CD4-positive, alpha-beta T cell treated with Interferon alpha-2 for 1 hour (primary cell): ENCODE measurements at places on chromosomes 6 and 20.

DNA sequence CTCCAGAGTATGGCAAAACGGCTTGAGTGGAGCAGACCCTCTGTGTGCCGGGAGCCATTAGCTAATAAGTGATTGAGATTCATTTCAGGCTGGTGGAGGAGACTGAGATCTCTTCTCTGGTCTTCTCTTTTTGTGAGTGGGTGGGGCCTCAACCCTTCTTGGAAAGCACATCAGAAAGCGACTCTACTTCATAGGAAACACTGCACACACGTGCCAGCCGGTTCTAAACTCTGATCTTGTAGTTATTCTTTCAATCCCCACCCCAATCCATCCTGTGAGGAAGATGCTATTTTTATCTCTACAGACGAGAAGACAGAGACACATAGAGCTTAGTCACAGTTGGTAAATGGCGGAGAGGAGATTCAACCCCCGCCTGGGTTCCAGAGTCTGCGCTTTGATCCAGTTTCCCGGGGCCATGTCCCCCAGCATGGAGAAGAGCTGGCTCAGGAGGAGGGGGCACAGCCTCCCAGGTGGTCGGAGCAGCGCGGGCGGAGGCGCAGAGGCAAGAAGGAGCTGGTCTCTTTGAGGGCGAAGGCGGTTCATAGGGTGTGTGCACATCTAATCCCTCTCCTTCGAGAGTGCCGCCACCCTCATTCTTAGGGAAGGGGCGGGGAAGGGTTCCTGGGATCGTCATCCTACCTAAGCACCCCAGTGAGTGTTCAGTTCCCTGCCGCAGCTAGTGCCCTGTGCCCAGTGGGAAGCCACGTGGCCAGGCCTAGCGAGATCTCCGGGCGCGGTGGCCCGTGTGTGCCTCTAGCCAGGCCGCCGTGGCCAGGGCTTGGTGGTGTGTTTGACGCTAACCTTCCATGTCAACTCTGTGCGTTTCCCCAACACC, 49.0 kb upstream of the TAGAP start:
- peak; percentile 64 for DNase-seq

GRCh38 chr6:42429042-42429585, 22.6 kb downstream of the TRERF1 start:
- peak; percentile 31 for DNase-seq

DNA sequence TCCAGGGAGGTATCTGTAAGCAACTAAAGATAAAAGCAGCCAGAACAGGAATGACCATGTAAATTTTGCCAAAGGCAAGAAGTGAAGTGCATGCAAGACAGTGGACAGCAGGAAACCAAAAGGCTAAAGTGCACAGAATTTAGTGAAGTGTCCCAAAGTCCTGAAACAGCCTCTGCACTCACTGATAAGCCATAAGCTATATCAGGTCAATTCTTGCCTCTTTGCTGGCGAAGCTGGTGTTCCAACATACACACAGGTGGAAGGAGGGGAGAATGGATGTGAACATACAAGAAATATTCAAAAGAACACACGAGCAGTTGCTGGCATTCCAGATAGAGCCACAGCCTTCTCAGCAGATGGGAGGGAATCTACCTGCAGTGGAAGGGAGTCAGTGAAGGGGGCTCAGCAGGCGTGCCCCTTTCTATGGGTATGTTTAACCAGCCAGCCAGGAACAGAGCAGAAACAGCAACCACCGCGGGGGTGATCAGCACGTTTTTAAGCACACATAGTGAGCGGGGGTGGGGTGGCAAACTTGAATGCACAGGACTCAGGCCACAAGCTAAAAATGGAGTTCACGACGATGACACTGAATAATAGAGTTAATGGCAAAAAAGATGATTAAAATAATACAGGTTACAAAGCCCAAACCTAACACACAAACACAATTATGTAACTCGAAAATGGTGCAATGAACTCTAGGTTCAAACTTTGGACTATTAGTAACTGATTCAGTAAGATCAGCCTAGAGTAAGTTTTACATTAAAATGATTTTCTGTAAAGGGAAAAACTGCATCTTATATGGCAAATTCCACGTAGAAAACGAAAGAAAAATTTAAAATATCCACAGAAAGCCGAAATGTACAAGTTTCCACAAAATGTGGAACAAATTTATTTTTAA, 1.2 kb downstream of the ECI2 start:
- DNase-seq = no peak

- no peak for DNase-seq
These were observed 182.8 kb downstream of the TBXT start for GRCh38 chr6:165984729-165985275.

DNA sequence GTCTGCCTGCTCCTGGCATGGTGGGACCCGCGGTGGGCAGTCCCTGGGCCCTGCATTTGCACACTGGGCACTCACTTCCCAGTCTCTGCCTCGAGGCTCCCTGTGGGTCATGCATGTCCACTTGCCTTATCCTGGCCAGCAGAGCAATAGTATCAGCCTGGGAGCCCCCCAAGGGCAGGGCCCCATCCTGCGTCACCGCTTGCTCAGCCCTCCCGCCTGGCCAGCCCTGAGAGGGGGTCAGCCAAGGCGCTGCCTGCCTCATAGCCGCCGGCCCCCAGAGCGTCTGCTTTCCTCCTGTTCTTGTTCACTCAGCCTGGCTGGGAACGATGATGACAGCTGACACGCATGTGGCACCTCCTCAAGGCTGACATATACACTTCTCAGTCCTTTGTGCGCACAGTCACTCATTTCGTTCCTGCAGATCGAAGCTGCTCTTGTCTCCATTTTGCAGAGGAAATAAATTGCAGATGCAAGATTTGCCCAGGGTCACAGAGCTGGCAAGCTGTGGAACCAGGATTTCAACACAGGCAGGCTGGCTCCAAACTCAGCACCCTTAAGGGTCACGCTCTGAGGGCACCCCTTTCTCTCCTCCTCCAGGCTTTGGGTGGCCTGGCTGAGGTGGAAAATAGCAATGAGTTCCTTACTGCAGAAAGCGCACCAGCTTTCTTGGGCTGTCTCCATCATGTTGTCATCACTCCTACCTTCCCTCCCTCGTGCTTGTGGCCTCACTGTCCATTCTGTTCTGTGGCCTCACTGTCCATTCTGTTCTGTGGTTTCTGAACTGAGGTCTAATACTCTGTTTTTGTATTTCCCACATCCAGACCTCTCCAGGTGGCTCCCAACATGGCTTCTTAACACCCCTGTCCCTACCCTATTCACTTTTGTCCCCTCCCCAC, 17.2 kb downstream of the KCNK17 start:
- DNase-seq = no peak

DNA sequence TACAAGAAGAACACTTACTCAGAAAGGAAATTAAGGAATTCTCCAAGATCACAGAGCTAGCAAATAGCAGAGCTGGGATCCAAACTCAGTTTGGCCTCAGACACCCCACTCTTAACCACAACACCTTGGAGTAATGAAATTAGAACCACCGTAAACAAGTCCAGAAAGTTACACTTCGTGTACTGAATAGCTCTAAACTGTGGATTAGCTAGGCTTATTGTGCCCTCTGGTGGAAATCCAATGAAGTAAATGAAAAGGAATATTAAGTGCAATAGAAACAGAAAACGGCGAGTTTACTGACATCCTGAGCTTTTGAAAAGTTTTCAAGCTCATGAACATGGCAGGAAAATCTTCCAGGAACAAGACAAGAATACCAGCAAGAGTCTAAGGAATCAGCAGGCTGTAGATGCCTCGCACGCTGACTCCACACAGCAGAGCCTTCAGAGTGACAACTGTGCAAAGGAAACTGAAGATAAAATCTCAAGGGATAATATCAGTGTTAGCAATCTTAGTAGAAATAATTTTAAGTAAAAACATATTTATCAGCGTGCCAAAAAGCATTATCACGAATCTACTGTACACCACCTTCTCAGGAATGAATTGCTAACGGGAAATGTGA, 34.6 kb downstream of the FBXO5 start:
- no peak for DNase-seq

- DNase-seq = peak; percentile 55
These were observed 341.6 kb downstream of the QKI start for GRCh38 chr6:163756079-163756478.

- DNase-seq = no peak
These were observed 72.6 kb upstream of the THBS2 start for GRCh38 chr6:169326067-169326799.

DNA sequence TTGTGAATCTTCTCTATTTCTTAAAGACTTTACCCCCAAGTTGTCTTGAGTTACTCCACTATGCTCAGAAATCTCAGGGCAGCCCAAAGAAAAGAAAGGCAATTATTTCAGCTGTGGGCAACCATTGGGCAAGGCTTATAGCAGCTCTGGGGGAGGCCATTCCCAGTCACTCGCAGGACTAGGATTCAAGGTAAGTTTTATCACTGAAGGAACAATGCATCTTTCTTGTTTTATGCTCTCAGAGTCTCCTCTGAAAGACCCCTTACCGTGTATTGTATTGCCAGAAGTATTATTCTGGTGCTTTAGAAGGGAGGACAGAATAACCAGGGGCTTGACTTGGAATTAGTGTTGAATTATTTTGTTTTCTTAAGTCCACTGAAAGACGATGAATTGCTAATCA, 586.3 kb upstream of the MAP3K7 start:
- DNase-seq = no peak

DNA sequence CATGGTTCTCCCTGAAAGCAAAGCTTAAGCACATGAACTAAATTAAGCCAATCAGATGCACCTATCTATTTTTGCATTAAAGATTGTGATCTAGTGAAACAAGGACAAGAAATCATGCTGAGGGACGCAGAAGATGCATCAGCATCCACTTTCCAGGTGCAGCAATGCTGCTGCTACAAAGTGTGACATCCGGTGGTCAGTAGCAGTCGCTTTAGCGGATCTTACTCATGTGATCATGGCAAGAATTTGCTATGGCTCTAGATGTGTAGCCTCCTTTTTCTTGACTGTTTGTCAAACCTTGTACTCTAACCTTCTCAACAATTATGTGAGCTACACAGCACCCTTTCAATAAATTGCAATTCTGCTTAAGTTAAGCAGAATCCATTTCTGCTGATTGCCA, 126.8 kb upstream of the SMLR1 start:
- no peak for DNase-seq

- DNase-seq = no peak
These were observed 12.8 kb downstream of the AK9 start for GRCh38 chr6:109678240-109678639.

DNA sequence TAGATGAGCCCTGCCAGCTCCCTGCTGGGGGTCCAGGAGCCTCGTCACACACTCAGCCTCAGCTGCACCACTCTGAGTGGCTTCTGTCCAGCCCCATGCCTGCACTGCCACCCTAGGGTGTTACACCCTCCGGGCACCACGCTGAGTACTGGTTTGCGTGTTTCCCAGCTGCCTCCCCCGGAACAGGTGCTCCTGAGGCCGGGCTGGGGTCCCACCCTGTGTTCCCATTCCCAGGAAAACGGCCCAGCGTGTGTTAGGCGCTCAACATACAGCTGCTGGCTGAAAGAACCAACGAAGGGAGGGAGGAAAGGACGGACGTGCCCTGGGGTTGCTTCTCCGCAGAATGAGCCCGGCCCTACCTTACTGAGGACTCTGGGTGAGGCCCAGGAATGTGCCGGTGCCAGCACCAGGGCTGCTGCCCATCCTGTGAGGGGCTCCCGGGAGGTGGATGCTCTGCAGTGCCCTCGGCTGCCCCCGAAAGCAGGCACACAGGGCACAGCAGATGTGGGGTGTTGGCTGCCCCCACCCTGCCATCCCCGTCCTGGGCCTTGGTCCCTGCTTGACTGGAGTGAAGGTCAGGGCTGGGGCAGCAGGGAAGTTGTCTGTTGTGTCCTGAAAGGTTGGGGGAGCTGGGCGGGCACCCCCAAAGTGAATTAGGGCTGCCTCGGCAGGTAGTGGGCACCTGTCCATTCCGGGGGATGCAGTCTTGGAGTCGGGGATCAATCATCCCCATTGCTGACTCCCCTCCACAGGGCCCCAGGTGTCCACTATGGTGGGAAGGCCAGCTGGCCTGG, 16.3 kb downstream of the LAMA5 start:
- no peak for DNase-seq

GRCh38 chr20:50655311-50655880, 35.9 kb downstream of the RIPOR3 start:
- no peak for DNase-seq

DNA sequence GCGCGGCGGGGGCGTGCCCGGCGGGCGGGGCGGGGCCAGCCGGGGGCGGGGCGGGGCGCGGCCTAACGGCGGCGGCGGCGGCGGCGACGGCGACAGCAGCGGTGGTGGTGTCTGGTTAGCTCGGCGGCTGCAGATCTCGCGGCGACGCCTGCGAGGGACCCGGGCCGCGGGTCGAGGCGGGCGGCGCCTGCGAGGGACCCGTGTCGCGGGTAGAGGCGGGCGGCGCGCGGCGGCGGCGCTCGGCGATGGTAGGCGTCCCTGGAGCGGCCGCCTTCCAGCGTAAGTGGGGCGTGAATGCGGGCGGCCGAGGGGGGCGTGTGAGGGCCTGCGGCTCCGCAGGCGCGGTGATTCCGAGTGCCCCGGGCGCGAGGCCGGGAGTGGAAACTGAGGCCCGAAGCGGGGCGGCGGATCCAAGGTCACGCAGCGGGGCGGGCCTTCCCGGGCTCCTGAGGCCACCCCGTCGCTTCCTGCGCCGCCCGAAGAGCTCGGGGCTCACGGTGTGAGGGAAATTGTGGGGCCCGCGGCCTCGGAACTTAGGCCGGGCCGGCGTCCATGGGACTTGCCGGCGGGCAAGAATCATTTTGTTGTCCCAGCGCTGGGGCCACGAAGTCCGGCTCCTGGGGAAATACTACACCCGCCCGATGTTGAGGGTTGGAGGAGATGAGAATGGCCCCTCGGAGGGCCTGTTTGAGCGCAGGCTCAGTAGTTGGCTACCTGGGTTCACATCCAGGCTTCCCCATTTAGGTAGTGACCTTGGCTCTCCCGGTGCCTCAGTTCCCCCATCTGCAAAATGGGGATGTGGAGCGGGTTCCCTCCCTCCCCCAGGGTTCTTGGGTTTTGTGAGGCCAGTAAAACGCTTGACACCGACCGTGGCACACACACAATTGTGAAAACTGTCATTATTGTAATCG, at the start of gene CBFA2T2:
Gene CBFA2T2, plus strand, starts transcription at position 74 of the 911 bp plus-strand sequence. Its CDS starts 172 bp downstream, at position 246.
- DNase-seq = no peak

DNA sequence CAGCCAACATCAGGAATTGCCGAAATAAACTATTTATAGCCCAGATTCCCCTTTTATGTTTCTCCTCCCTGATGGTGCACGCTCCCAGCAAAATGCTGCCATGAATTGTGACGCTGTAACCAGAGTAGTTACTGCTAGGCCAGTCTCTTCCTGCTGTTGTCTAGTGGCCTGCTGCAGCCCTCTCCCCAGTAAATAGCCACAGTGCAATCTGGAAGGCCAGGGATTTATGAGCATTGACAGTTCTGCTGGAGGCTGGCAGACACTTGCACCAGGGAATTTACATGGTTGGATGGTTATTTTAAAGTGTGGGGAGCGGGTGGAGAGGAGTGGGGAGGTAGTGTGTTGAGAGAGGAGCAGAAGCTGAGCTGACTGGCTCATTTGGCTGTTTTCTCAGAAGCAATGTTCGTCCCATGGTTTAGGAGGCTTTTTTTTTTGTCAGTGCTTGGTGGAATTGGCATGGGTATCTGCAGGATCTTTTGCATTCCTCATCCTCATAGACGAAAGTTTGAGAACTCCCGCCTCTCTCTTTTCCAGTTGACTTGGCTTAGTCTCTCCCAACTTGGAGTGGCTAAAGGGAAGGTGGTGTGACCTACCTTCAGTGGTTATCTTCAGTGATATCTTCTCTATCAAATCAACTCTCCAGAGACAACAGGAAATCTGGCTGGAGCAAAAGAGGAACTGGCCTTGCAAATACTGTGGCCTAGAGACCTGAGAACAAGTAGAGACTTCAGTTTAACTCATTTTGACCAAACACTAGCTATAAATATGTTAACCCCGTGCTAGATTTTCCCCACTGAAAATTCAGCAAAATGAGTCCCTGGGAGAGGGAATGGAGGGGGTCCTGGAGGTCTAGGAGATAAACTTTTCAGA, 99.3 kb upstream of the VSTM2L start:
- DNase-seq = peak; percentile 8
